SK-N-MC (cell line): ENCODE measurements at places on chromosomes 5 and 9.

GRCh38 chr5:9313751-9314150 is 232.1 kb downstream of the SEMA5A start:
- DNase-seq: no peak

- no peak for DNase-seq
These were observed 11.5 kb upstream of the TGFBR1 start for GRCh38 chr9:99093492-99093791.

GRCh38 chr9:137217276-137218211 is 4.5 kb downstream of the RNF208 start:
- no peak for DNase-seq

- no peak for DNase-seq
These were observed 275.0 kb downstream of the PLK2 start for GRCh38 chr5:58184910-58185309.

DNA sequence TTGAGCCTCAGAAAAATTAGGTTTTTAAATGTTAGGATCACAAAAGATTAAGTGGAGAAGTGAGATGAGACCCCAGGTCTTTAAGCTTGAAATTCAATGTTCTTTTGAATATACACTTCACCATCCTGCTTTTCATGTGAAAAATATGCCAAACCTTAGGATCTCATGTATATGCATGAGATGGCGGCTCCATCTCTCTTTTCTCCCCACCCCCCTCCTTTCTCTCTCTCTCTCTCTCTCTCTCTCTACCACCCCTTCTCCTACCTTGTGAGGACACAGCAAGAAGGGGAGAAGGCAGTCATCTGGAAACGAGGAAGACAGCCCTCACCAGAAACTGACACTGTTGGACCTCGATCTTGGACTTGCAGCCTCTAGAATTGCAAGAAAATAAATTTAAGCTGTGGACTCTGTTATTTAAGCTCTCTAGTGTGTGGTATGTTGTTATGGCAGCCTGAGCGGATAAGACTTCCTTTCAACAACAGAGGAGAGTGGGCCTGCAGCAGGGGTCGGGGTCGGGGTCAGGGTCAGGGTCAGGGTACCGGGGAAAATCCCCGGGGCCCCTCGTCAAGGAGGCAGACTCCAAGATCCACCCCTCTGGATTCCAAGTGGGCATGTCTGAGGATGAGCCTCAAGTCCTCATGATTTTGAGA is 16.4 kb upstream of the ALDH1B1 start:
- no peak for DNase-seq

GRCh38 chr5:140311011-140311467 is 8.1 kb upstream of the PFDN1 start:
- DNase-seq: no peak

GRCh38 chr5:151949701-151950308 is 25.2 kb upstream of the GLRA1 start:
- no peak for DNase-seq

DNA sequence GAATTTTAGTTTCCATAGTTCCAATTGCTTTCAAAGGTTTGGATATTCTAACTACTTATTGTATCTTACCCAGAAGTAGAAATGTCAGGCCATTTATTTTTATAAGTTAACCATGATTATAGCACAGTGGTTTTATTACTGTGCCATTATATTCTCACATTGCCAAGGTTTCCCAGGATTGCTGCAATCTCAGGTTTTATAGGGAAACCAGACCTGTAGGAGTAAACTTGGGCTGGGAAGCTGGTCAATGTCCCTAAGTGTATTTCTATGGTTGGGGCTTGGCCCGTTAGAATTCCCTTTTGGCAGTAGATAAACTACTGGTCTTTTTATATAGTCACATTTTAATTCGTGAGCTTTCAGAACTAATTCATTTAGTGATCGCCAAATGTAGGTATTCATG is 396.6 kb upstream of the KCNN2 start:
- DNase-seq: no peak

DNA sequence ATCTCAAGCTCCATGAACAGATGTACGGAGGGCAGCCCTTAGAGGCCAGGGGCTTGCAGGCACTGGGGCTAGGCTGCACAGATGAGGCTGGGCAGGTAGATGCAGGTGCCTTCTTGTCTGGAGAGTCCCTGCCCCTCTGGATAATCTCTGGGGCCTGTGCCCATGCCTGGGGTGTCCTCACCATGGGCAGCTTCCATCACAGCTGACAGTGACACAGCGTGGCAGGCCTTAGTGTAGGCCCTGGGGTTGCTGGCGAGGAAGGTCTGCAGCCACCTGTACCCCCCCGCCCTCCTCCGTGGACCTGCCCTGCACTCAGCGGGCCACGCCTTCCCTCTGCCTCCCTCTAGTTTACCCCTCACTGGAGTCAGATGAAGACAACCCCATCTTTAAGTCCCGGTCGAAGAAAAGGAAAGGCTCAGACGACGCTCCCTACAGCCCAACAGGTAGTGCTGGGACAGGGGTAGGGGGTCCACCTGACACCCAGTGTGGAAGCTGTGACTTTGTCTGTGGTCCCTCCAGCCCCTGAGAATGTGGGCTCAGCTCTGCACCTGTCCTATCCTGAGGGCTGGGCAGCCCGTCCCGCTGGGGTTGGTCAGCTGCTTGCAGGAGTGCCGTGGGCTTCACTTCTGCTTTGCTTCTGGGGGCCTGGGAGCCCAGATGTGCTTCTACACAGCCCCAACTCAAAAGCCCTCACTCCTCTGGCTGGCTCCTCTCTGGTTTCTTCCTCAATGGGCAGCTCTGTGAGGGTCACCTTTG is 98.4 kb downstream of the PHF2 start:
- DNase-seq: no peak

GRCh38 chr9:129398101-129398960 is 220.3 kb upstream of the IER5L start:
- no peak for DNase-seq

- DNase-seq: peak; percentile 89
These were observed 1982.2 kb upstream of the C9orf72 start for GRCh38 chr9:29555502-29555901.

DNA sequence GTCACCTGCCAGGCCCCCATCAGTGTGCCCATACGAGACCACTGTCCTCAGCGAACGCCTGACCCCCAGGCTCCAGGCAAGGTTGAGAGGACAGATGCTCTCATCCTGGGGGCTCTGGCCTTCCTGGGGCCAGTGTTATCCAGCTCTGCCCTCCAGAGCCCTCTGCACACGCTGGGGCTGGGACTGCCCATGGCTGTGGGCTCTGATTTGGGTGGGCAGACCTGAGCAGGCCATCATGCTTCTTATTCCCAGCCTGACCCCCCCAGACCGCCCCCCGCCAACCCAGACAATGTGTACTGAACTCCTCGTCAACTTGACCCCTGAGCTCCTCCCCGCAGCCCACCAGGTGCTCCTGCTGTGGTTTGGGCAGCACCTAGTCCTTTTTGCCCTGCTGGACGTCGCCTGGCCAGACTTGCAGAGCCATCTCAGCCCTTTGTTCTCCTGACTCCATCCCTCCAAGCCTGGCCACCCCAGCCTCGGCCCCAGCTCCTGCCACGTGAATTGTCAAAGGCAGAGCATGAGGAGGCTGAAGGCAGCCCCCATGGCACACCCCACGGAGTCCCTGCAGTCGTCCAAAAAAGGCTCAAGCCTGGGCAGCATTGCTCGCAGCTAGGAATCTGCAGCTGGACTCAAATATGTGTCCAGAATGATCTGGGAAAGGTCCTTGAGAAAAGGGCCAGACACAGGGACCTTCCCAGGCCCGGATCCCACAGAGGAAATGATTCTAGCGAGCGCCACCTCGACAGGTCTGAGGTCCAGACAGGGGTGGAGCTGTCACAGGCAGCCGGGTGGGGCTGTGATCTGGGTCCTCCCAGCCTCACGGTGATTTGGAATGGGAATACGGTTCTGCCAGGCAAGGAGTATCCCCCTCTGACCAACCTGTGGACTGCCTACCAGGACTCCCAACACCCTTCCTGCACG is 87.0 kb downstream of the ADAMTS2 start:
- DNase-seq: no peak

- no peak for DNase-seq
These were observed 65.7 kb upstream of the BASP1 start for GRCh38 chr5:17151686-17152085.

DNA sequence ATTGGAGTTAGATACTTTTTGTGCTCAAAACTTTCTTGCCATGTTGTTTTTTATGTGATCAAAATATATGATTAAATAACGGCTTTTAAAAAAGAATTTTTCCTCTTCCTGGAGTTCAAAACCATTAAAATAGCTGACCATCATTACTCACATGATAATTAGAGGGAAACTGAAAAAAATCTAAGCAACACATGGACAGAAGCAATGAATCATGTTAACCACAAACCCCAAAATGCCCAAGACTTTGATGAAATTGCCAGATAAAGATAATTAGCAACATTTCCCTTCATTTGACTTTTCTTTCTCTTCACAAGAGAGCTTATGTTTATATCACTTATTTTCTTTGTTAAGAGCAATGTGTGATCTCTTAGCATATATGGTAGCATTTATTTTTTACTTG is 1294.2 kb downstream of the EFNA5 start:
- DNase-seq: no peak

DNA sequence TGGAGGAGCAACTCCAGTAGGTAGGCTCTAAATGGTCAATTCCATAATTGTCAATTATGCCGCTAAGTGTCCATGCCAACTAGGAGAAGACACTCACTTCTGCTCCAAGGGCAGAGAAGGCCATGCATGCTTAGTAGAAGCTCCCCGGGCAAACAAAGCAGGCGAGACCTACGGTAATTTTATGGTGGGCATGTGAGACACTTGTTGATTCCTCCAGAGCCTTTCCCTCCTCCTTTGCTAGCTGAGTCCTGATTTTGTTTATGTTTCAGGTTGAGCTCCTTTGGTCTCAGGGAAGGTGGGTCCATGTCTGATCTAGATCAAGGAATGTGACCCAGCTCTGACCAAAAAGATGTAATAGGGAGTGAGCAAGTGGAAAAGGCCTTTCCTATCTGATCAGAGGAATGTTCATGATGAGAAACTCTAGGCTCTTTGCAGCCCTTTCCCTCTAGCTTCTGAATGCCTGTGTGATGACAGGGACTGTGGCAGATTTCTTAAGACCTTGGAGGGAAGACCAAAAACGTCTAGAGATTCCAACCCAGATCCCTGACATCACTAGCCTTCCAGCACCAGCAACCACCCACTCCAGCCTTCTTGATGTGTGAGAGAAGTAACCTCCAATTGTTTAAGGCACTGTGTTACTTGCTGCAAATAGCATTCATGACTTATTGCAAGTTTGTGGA is 7.7 kb upstream of the CPEB4 start:
- no peak for DNase-seq

GRCh38 chr5:4651806-4652565 is 488.1 kb upstream of the ADAMTS16 start:
- DNase-seq: no peak

DNA sequence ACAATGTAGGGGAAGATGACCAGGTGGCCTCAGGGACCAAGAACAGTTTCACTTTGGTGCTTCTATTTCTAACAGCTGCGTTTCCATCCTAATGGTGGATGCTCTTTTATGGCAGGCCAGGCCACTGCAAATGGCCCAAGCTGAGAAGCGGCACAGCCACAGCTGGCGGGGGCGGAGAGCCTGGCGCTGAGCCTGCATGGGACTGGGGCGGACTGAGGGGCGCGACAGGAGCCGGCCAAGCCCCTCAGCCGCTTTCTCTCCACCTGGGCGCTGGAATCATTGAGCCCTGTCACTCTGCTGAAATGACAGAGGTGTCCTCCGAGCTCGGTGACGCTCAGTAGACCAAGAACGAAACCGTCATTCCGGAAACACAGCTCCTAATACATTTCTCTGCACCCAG is 317.3 kb upstream of the PDE4D start:
- no peak for DNase-seq

- no peak for DNase-seq
These were observed 16.7 kb downstream of the FAM193B start for GRCh38 chr5:177537389-177538361.

DNA sequence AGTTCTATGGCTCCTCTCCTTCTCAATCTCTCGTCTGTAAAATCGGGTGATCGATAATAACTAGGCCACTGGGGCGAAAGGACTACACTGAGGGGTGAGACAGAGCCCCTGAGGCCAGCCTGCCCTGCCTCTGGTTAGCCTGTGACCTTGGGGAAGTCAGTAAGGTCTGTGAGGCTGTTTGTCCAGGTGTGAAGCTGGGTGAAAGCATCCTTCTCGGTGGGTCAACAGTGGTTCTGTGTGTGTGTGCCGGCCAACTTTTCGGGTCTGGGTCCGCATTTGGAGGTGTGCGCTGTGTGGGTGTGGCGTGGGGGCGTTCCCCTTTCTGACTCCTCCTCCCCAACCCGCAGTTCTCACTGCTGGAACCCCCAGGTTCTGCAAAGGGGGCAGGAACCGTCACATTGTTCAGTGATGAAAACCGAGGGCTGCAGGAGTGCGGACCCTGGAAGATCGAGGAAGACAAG is 5.0 kb upstream of the RNF44 start:
- no peak for DNase-seq
